ENCODE measurements at places on chromosomes 13 and 19.

- no peak for DNase-seq
Measured at GRCh38 chr13:31769575-31769974, 30.2 kb downstream of the RXFP2 start.

GRCh38 chr13:59706101-59706976 lies 457.4 kb downstream of the DIAPH3 start:
- DNase-seq = no peak

- DNase-seq = no peak
Measured at GRCh38 chr13:32213626-32214025, 101.5 kb downstream of the ZAR1L start.

DNA sequence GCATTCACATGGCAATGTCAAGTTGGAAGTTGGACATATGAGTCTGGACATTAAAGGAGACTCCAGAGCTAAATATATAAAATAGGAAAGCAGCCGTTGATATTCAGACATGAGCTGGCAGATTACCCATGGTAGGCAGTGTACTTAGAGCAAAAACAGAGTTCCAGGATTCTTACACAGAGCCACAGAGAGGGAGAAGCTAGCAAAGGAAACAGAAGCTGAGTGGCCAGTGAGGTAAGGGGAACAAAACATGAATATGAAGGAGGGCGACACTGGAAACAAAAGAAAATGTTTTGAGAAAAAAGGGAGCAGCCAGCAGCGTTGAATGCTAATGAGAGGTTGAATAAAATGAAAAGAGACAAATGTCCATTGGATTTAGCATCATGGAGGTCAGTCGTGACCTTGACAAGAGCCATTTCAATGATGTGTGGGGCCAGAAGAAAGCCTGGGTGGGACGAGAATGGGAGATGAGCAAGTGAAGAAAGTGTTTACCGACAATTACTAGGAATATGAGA lies 198.4 kb downstream of the POU4F1 start:
- no peak for DNase-seq

DNA sequence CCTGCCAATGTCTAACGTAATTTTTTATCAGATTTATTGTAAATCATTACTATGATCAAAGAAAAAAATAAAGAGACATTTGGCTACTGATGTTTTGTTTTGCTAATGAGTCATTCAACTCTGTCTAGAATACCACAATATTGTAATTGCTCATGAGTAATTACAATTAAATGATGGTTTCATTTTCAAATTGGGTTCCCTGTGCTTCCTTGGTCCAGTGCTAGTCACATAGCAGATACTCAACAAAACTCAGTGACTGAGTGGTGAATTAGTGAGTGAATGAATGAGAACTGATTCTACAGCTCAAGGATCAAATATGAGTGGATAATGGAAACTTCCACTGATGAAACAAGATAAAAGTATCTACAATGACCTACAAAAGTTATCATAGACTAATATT lies 304.7 kb downstream of the POU4F1 start:
- DNase-seq = no peak

GRCh38 chr13:31947105-31947504 lies 84.5 kb upstream of the FRY start:
- DNase-seq = no peak

DNA sequence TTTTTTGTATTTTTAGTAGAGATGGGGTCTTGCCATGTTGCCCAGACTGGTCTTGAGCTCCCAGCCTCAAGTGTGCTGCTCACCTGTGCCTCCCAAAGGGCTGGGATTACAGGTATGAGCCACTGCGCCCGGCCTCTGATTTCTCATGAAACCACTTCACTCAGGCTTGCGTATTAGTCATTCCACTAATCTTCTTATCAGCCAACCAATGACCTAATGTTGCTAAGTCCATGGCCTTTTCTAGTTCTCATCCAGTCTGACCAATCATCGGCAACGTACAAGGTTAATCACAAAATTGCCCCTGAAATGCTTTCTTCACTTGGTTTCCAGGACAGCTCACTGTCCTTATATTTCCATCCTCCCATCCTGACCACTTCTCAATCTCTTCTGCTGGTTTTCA lies 605.3 kb upstream of the SLC10A2 start:
- DNase-seq = no peak

- DNase-seq = no peak
Measured at GRCh38 chr19:58117841-58118575, 20.0 kb upstream of the ZSCAN18 start.

GRCh38 chr13:52707375-52707774 lies 32.2 kb downstream of the CNMD start:
- DNase-seq = no peak

DNA sequence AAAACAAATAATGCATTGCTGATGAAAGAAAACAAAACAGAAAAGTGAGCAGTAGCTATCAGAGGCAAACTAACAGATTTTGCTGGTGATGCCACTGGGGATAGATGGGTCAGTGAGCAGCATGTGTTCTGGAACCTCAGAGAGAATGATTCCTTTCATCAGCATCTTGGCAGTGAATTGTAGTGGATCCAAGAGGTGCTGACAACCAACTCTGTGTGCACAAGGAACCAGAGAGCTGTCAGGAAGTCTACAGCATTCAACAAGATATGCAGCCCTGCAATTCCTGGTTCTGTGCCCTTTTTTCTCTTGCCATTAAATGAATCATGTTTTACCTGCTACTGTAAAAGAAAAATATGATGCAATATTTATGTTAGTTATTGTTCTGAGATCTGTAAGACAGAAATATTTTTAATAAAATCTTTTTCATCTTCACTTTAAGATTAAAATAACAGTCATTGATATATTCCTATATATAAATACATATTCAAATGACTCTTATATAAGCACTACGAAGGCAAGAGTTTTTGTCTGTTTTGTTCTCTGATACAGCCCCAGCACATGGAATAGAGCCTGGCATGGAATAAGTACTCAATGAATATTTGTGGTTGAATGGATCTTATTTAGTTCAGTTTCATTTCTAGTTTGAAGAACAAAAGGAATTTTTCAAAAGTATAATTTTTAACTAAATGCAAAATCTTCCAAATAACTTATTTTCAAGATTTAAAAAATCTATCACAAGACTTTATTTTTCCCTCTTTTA lies 80.8 kb downstream of the FREM2 start:
- no peak for DNase-seq

GRCh38 chr13:42792154-42792553 lies 10.8 kb downstream of the FAM216B start:
- no peak for DNase-seq

GRCh38 chr19:48456864-48457263 lies 1.5 kb downstream of the KCNJ14 start:
- no peak for DNase-seq

DNA sequence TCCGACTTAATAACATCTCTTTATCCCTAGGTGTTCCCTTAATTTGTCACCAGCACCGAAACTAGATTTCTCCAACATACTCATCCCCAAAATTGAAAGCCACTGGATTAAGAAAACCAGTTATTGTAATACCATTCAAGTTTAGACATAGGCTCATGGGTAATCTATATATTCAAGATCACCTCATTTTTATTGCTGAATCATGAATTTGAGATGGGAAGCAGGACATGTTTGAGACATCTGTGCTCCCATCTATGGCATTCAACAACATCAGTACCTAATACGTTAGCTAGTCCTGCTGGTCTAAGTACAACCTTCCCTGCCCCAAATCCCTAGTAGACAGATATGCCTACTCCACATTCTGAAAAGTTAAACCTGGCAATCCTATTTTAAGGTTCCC lies 820.6 kb downstream of the PCDH9 start:
- no peak for DNase-seq

- DNase-seq = no peak
Measured at GRCh38 chr19:55855160-55855559, 18.8 kb downstream of the NLRP4 start.

DNA sequence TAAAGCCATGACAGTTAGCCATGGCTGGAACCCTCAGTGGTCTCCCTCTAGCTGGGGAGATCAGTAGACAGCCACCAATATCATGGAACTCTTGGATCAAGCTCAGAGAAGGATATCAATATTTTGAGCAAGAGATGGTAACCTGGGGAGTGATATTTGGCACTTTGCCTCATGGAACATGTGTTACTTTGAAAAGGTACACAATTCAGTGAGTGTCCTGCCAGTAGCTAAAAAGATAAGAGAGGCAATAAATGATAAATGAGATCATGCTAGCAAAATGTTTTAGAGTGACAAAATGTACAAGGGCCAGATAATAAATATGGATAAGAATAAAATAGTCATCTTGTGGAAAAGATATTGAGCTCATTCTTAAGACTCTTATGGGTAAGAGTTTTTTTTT lies 1618.7 kb downstream of the OLFM4 start:
- DNase-seq = no peak

- DNase-seq = no peak
Measured at GRCh38 chr13:44140888-44141724, 232.5 kb upstream of the SERP2 start.

DNA sequence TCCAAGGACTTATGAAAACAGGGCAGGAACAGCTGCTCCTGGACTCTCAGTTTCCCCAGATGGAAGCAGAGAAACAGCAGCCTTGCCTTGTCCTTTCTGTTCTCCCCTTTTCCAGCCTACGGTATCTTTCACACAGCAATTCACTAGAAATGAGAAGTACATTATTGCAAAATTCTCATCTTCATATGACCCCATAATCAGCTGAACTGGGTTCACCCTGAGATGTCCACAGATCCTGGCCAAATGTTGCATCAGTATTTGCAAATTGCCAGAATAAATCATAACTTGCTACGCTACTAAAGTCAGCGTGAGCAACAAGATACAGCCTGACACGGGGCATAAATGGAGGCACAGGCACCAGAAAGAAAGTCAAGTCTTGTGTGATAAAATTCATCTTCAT lies 16.1 kb downstream of the VSTM1 start:
- DNase-seq = no peak

- DNase-seq = no peak
Measured at GRCh38 chr13:44155422-44156293, 218.0 kb upstream of the SERP2 start.

GRCh38 chr13:93023929-93024328 lies 202.7 kb upstream of the GPC6 start:
- no peak for DNase-seq

- no peak for DNase-seq
Measured at GRCh38 chr13:20258208-20258962, 26.3 kb upstream of the GJB6 start.

GRCh38 chr19:42095814-42096230 lies 19.9 kb downstream of the ZNF574 start:
- DNase-seq = peak; percentile 23

DNA sequence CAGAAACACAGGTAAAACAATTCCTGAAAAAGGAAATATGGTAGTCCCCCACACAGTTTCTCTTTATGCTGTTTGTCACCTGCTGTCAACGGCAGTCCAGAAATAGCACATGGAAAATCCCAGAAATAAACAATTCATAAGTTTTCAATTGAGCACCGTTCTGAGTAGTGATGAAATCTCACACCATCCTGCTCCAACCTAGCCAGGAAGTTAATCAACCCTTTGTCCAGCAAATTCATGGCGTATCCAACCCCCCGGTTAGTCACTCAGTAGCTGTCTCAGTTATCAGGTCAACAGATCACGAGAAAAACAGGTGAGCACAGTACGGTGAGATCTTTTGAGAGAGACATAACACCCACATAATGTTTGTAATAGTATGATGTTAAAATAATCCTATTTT lies 74.2 kb downstream of the TUBGCP3 start:
- DNase-seq = no peak

DNA sequence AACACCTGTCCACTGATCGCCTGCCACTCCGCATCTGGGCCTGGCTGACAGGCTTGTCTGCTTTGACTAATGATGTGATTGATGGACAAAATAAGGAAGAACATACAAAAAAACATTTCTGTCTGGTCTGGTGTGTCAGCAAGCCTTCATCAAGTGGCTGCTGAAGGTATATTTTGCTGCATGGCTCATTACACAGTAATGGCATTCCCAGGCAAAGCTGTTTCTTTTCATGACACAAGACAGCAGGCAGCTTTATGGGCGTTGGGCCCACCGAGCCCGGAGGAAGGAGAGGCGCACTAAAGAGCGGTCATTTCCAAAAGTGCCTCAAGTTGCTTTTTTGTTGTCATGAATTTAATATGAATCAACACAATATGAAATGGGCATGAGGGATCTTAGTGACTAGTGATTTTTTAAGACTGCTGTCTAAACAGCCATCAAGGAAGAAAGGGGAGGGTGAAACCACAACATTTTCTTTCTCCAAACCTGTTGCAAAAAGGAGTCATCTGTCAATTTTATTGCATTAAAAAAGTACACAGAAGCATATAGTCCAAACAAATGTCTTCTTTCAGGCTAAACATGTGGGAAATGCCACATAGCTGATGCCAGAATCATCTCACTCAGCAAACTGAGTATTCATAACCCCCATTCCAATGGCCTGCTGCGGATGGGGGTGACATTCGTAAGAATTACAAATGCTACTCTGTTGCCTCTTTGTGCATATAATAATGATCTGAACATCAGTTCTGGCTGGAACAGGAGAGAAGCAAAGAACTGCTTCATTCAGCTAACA lies 476.6 kb downstream of the ZNF536 start:
- no peak for DNase-seq

DNA sequence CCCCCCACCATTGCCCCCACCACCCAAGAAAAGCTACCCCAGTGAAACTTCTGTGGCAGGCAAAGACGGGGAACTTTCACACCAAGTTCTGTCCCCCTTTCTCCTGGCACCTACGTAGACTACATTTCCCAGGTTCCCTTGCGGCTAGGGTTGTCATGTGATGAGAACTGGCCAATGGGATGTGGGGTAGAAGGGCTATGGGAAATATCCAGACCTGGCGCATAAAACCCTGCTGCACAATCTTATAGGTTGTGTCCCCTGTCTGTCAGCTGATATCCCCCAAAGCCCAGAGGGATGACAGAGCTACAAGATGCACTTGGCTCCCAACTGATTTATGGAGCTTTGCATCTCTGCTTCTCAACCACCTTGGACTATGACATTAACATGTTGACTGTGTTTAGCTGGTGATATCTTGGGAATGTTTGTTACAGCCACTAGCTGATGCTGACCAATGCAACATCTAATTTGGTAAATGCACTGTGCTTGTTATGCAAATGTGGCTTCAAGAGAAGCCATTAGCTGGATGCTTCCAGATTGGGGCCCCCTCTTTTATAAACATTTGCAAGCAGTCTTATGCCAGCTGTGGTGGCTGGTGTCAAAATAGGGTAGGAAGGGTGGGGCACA lies 6.1 kb downstream of the SH2D3A start:
- no peak for DNase-seq

- DNase-seq = no peak
Measured at GRCh38 chr13:93625536-93625935, 398.9 kb downstream of the GPC6 start.

DNA sequence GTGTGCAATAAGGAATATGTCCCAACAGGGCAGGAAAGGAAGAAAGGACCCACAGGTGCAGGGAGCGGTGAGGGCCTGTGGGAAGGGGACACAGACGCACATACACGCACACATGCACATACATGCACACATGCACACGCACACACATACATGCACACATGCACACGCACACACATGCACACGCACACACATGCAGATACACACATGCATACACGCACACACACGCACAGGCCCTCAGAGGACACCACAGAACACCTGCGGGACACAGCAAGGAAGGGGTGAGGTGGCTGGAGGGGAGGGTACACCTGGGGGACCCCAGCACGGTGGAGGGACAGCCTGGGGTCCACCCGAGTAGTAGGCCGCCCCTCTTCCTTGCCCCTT lies 12.9 kb downstream of the PIP5K1C start:
- no peak for DNase-seq

All from activated CD8-positive, alpha-beta memory T cell treated with anti-CD3 and anti-CD28 coated beads, Interleukin-2, amount 50 U/mL, for 4 hours (primary cell).